ENCODE measurements at places on chromosomes 1 and 21. TPM values are rescaled to one million over a fixed set of nuclear protein-coding genes. Genes with fewer than 3 reads are reported as not detected.

Gene C1orf52
- total RNA-seq, result 28.9 TPM

Gene LCA5L
- 9.2 TPM for total RNA-seq

Gene KCNH1
- total RNA-seq, result 2.2 TPM

Gene SIK1
- 30.1 TPM for total RNA-seq

DNA sequence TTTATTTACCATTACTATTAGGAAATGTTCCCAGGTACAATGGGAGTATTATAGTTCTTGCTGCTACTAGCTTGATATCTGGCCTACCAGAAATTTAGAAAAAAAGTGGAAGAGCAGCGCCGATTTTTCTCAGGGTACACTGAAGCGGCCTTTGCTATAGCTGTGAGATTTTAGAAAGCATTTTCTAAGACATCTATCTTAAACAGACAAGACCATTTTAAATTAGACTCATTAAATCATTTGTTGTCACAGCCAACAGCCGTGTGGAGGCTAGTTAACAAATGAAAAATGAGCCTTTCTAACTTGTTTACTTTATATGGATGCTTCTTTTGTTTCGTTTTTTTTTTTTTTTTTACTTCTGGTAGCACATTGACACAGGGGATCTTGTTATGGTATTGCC, 183.2 kb upstream of the ZRANB2 start:
- H3K36me3 ChIP-seq, result no peaks in the 10 kb centered on the region
- no peaks in the 10 kb centered on the region for H3K27me3 ChIP-seq
- H3K27ac ChIP-seq, result no peak overlapping the region
- no peak overlapping the region for H3K4me3 ChIP-seq

GRCh38 chr1:55301912-55302311, 86.7 kb upstream of the USP24 start:
- H3K27me3 ChIP-seq, result no peaks in the 10 kb centered on the region
- no peaks in the 10 kb centered on the region for H3K36me3 ChIP-seq
- no peak for DNase-seq
- H3K4me3 ChIP-seq, result no peak overlapping the region
- H3K27ac ChIP-seq, result no peak overlapping the region

- no peak overlapping the region for H3K4me3 ChIP-seq
- no peaks in the 10 kb centered on the region for H3K4me1 ChIP-seq
- no peaks in the 10 kb centered on the region for H3K27me3 ChIP-seq
- H3K36me3 ChIP-seq, result no peaks in the 10 kb centered on the region
These were observed 54.8 kb upstream of the CNTN2 start for GRCh38 chr1:204988196-204988595.

- H3K27me3 ChIP-seq, result no peaks in the 10 kb centered on the region
- no peaks in the 10 kb centered on the region for H3K36me3 ChIP-seq
- peaks cover 29% of the 10 kb centered on the region for H3K4me1 ChIP-seq
- no peak overlapping the region for H3K4me3 ChIP-seq
These were observed 18.9 kb downstream of the SLC16A1 start for GRCh38 chr1:112937070-112937469.

DNA sequence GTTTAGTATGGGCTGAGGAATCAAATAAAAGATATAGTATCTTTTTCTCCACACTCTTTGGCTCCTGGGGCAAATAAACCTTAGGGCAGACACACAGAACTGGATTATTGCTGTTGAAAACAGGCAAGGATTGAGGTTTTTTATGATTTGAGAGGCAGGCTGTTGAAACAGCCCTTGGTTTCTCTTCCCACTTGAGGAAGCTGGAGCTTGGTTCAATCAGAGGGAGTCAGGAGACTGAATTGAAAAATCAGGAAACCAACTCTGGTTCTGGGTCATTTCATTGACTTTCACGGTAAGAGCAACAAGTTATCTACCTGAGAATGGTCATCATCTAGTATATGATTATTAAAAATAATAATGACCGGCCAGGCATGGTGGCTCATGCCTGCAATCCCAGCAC, 108.4 kb downstream of the CNIH3 start:
- no peaks in the 10 kb centered on the region for H3K36me3 ChIP-seq
- no peak overlapping the region for H3K4me3 ChIP-seq
- H3K27ac ChIP-seq, result no peak overlapping the region
- DNase-seq, result no peak
- H3K27me3 ChIP-seq, result no peaks in the 10 kb centered on the region
- no peaks in the 10 kb centered on the region for H3K4me1 ChIP-seq

- H3K36me3 ChIP-seq, result no peaks in the 10 kb centered on the region
- H3K4me1 ChIP-seq, result peaks cover 42% of the 10 kb centered on the region
- no peak overlapping the region for H3K4me3 ChIP-seq
These were observed 36.2 kb upstream of the FHAD1 start for GRCh38 chr1:15210651-15211375.

DNA sequence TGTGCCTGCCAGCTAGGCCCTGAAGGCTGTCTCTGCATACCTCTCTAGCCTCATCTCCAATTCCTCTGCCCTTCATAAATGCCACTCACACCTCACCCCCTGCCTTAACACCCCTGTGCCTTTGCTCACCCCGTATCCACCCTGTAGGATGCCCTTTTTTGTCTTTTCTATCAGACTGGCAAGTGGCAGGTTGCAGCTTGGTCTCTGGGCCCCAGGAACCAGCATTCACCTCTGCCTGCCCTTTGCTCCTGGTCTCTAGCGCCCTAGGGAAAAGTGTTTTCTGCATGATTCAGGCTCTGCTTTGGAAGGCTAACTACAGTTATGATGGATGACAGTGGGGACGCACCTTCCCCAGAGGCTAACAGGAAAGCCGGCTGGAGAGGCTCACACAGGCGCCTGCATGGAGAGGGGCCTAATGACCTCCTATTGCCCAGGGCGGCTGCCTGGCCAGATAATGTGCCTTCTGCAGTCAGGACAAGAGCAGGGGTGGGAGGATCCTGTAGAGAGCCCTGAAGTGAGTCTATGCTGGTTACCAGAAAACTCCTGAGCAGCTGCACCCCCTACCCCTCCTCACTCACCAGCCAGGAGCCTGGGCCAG, 11.2 kb downstream of the KANK4 start:
- no peaks in the 10 kb centered on the region for H3K36me3 ChIP-seq
- no peaks in the 10 kb centered on the region for H3K4me1 ChIP-seq
- H3K27me3 ChIP-seq, result no peaks in the 10 kb centered on the region

DNA sequence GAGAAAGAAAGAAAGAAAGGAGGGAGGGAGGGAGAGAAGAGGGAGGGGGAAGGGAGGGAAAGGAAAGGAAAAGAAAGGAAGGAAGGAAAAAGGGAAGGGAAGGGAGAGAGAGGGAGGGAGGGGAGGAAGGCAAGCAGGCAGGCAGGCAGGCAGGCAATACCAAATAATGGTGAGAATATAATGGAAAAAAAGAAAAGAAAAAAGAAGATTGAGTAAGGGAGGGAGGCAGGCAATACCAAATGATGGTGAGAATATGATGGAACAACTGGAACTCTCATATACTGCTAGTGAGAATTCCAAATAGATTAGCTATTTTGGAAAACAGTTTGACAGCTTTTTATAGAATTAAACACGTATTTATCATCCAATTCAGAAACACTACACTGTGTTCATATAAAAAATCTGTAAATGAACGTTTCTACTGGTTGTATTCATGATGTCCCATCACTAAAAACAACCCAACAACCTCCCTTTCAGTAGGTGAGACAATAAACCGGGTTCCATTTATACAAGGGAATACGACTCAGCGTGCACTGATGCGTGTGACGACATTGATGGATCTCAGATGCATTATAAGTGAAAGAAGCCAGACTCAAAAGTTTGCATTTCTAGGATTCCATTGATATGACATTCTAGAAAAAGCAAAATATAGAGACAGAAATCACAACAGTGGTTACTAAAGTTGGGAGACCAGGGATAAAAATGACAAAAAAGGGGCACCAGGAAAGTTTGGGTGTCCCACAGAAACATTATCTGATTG, 226.4 kb downstream of the DSCAM start:
- no peak for DNase-seq
- no peak overlapping the region for H3K27ac ChIP-seq
- no peak overlapping the region for H3K4me3 ChIP-seq

- no peaks in the 10 kb centered on the region for H3K36me3 ChIP-seq
- no peaks in the 10 kb centered on the region for H3K27me3 ChIP-seq
- no peak for DNase-seq
- H3K27ac ChIP-seq, result no peak overlapping the region
- no peaks in the 10 kb centered on the region for H3K4me1 ChIP-seq
These were observed 1.3 kb downstream of the SLC9C2 start for GRCh38 chr1:173601588-173601987.

DNA sequence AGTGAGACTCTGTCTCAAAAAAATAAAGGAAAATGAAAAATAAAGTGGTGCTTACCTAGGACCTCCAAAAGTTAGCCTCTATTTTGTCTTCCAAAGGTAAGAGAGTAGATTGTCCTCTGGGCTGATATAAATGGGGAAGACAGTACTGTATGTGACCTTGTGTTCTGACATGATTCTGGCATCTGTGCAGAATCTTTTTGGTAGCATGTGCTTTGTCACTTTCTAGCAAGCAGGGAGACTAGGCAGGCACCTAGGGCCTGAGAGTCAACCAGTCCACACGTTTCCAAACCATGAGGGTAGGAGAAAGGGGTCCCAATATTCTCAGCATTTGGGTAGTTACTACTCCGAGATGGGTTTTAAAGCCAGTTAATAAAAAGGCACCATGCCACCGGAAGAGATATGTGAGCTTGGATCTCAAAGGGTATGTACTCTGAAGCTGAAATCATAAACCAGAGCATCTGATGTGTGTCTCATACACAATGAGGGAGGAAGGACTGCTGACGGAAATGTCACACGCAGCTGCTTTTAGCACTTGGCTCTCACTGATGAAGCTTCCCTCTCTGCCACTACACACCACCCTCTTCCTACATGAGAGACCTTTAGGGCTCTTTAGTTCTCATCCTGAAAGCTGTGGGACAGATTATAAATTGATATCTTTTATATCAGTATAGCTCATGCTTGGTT, 27.0 kb upstream of the SLC16A1 start:
- H3K4me1 ChIP-seq, result peaks cover 16% of the 10 kb centered on the region
- no peaks in the 10 kb centered on the region for H3K27me3 ChIP-seq
- H3K27ac ChIP-seq, result no peak overlapping the region
- H3K36me3 ChIP-seq, result no peaks in the 10 kb centered on the region
- DNase-seq, result no peak

DNA sequence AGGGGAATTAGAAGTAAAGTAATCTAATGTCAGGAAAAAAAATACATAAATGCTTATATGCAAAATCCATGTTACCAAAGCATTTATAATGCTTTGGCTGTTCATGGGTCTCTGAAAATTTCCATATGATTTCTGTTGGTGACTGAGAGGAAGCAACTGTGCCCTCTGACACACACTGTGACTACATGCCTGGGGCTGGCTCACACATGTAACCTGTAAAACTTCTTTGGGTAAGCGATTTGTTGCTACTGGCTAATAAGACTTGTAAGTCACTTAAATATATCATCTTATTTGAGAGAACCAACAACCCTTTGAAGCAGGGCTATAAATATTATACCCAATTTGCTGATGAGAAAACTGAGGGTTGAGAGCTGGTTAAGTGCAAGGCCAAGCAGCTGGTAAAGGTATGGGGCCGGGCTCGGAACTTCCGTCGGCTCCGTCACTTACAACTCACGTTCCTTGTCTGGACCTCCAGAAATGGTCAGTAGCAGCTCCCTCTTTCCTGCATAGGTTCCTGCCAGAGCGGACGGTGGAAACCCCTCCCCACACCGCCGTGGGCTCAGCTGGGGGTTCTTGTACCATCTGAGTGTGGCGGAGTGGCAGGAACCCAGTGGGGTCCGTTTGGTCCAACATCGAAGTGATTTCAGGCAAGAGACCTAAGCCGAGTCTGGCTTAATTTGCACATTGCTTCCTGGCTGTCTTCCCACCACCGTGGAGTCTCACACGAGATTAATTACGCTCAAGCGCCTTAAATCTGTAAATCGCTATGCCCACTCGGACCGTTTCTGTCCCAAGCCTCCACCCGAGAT, 714 bp downstream of the DFFA start:
- peak overlapping the region; percentile 71 for H3K4me3 ChIP-seq
- H3K36me3 ChIP-seq, result peaks cover 25% of the 10 kb centered on the region
- H3K4me1 ChIP-seq, result peaks cover 7% of the 10 kb centered on the region
- H3K27me3 ChIP-seq, result no peaks in the 10 kb centered on the region
